ENCODE measurements at places on chromosomes 3 and 15.

- peak; percentile 63 for DNase-seq
Observed at GRCh38 chr3:58151637-58152036, 59.1 kb downstream of the DNASE1L3 start.

DNA sequence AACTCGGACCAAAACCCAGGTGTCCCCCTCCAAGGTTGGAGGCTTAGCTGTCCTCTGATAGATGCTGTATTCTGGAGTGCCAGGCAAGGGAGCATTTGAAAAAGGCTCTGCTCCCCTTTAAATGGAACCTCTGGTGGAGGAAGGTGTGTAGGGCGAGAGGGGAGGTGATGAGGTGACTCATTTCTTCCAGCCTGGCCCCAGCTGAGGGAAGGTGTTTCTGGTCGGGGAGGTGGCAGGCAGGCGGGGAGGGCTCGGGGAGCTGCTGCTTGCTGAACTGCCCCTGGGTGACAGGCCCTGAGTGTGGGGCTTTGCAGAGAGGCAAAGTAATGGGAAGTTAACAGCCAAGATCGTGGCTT is 18.8 kb downstream of the PSTPIP1 start:
- no peak for DNase-seq

GRCh38 chr3:11436775-11437174 is 164.6 kb downstream of the ATG7 start:
- no peak for DNase-seq

- no peak for DNase-seq
Observed at GRCh38 chr15:67769497-67770357, 55.6 kb upstream of the SKOR1 start.

DNA sequence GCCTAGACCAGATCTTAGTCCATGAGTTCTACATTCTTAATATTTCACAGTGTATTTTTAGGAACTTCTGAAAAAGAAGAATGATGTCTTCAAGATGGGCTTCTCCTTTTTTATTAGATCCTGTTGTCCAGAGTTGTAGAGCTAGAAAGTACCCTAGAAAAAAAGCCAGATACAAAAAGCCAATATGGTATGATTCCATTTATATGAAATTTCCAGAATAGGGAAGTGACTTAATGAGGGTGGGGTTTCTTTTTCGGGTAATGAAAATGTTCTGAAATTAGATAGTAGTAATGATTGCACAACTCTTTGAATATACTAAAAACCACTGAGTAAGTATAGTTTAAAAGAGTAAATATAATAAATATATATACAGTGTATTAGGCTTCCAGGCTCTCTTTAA is 116.9 kb downstream of the NFKBIZ start:
- peak; percentile 13 for DNase-seq

DNA sequence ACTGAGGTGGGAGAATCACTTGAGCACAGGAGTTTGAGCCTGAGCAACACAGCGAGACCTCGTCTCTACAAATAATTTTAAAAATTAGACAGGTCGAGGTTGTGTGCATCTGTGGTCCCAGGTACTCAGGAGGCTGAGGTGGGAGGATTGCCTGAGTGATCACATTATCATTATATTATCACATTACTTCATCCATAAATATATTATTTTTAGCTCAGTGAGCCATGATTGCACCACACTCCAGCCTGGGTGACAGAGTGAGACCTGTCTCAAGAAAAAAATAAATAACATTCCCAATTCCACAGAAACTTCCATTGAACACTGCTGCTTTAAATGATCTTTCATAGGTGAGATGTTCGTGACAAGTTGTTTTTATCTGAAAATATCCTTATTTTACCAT is 21.8 kb downstream of the GABPB1 start:
- DNase-seq, result no peak

GRCh38 chr3:120103276-120103675 is 9.0 kb upstream of the GSK3B start:
- no peak for DNase-seq

- DNase-seq, result no peak
Observed at GRCh38 chr3:183435661-183436060, 7.2 kb upstream of the MCF2L2 start.

- DNase-seq, result no peak
Observed at GRCh38 chr3:100154171-100154570, 39.9 kb upstream of the FILIP1L start.

- DNase-seq, result peak; percentile 94
Observed at GRCh38 chr3:16448639-16449070, 64.8 kb downstream of the RFTN1 start.

GRCh38 chr15:58543664-58544335 is 112.0 kb downstream of the LIPC start:
- no peak for DNase-seq

DNA sequence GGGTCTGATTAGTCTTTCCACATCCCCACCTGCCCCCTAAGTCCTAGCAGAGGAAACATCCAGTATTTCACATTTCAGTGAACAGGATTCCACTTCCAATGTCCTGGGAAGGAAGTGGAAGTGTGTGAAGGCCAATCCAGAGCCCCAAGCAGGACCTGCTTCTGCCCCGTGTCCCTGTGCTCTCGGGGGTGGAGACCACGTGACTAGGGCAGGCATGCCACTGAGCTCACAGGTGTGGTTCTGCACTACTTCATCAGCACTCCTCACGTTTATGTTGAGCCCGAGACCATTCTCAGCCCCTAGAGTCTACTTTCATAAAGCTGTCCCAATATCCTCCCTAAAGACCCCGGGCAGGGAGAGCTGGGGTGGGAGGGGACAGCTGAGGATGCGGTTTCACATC is 84.3 kb downstream of the RAB11A start:
- no peak for DNase-seq

- DNase-seq, result no peak
Observed at GRCh38 chr3:129576514-129577352, 29.7 kb downstream of the PLXND1 start.

- DNase-seq, result no peak
Observed at GRCh38 chr15:26325495-26325894, 447.4 kb downstream of the GABRB3 start.

DNA sequence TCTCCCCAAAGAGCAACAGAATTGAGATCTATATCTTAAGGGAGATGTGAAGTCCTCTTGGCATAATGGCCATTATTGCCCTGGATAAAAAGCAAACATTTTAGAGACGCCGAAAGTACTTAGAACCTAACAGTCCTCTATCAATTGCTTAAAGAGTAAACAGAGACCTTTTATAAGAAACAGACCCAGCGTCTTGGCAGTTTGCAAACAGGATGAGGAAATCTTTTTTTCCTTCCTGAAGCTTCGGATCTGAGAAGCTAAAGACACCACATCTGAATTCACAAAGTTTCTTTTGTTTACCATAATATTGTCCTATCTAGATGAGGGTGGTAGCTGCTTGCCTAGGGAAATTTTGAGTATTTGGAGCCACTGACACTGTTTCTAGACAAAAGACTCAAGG is 59.9 kb upstream of the LIMD1 start:
- peak; percentile 25 for DNase-seq

GRCh38 chr15:101107101-101107500 is 144.7 kb downstream of the CHSY1 start:
- DNase-seq, result no peak

GRCh38 chr3:187919048-187919447 is 173.8 kb upstream of the BCL6 start:
- DNase-seq, result no peak

- DNase-seq, result no peak
Observed at GRCh38 chr3:150331978-150332568, 76.0 kb upstream of the TSC22D2 start.

DNA sequence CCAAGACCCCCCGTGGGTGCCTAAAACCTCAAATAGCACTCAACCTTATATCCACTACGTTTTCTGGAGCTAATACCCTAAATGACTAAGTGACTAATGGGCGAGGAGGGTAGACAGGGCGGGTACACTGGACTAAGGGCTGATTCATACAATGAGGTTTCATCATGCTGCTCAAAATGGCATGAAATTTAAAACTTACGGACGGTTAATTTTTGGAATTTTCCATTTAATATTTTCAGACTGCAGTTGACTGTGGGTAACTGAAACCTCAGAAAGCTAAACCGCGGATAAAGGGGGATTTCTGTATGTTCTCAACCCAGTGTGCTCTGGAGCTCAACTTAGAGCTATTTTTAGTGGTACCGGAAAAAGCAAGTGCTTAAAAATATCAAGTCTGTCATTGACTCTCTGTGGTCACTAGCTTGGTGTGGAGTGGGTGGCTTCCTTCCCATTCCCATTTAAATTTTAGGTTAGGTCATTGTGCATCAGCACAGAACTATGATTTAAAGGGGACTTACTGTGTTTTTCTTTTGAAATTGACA is 72.9 kb downstream of the LRRC28 start:
- DNase-seq, result peak; percentile 78

- peak; percentile 11 for DNase-seq
Observed at GRCh38 chr3:153762411-153763235, 358.6 kb upstream of the ARHGEF26 start.

- peak; percentile 14 for DNase-seq
Observed at GRCh38 chr15:29826908-29827820, 4.9 kb upstream of the TJP1 start.

DNA sequence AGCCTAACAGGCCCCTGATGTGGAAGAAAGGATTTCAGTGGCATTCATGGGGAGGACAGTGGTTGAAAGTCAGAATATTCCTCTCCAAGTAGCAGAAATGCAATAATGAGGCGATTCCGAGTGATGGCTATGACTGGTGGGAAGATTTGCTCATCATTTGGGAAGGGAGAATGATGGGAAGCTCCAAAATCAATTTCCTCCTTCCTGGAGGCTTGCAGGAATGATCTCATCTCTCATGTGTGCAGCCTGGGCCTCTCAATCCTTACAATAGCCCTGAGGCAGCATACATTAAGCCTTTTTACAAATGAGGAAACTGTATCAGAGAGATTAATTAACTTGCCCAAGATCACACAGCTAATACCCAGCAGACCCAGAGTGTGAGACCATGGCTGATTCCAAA is 58.7 kb downstream of the BOC start:
- DNase-seq, result no peak

DNA sequence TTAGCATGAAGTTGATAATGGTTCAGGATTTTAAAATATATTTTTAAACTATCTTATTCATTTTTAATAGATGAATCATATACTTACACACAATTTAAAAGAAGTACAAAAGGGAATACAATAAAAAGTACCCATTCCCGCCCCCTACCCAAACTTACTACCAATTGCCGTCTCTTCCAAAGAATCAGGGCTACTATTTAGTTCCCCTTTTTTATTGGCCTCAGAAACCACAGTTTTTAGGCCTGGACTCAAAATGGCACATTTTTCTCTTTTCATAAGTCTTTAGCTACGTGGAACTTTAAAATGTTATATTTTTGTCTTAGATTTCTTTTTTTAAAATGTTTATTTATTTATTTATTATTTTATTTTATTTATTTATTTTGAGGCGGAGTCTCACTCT is 18.0 kb downstream of the LRRK1 start:
- DNase-seq, result no peak

DNA sequence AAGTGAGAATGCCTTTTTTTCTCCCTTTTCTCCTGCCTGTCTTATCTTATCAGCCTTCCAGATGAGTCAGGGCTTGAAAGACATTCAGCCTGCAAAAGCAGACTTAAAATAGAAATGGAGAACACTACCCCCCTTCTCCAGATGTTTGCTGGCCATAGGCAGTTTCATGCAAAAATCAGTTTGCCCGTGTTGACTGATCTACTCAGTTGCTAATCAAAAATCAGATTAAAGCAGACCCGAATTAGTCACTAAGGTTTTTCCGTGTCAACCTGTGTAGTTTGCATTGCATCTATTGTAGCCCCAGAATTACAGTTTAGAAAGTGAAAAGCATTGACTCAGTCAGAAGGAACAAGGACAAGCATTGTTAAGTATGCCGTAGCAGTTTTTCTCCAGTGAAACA is 56.2 kb downstream of the IL5RA start:
- no peak for DNase-seq

GRCh38 chr15:29270169-29270955 is 740 bp upstream of the NSMCE3 start:
- DNase-seq, result peak; percentile 32

- peak; percentile 40 for DNase-seq
Observed at GRCh38 chr15:39028069-39028468, 463.5 kb upstream of the RASGRP1 start.

GRCh38 chr15:39250460-39251186 is 330.3 kb upstream of the THBS1 start:
- no peak for DNase-seq

All from fibroblast of gingiva (primary cell).